ENCODE measurements at places on chromosomes 7 and 10.

DNA sequence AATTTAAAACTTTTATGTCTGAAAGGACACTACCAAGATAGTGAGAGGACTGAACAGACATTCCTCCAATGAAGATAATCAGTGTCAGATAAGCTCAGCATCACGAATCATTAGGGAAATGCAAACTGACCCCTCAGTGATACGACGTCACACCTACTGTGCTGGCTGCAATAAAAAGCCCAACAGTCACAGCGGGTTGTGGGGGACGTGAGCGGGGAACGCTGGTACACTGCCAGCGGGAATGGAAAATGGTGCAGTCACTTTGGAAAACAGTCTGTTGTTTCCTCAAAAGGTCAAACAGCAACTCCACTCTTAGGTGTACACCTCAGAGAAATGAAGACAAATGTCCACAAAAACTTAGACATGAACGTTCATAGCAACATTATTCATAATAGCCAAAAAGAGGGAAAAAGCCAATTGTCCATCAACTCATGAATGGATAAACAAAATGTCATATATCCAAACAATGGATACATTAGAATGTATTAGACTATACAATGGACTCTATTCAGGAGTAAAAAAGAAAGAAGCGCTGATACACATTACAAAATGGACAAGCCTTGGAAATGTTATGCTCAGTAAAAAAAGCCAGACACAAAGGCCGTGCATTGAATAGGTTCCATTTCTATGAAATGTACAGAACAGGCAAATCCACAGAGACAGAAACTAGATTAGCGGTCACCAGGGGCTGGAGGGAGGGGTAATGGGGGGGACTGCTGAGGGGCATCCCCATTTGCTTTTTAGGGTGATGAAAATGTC lies 2.4 kb upstream of the ECHS1 start:
- DNase-seq = no peak

- DNase-seq = no peak
These were observed 790 bp downstream of the ADAM22 start for GRCh38 chr7:87934699-87935383.

GRCh38 chr7:19375976-19376375 lies 230.8 kb upstream of the FERD3L start:
- DNase-seq = no peak

GRCh38 chr7:105655500-105656380 lies 74.4 kb upstream of the EFCAB10 start:
- DNase-seq = no peak

GRCh38 chr10:58013406-58013805 lies 254.3 kb downstream of the IPMK start:
- no peak for DNase-seq

DNA sequence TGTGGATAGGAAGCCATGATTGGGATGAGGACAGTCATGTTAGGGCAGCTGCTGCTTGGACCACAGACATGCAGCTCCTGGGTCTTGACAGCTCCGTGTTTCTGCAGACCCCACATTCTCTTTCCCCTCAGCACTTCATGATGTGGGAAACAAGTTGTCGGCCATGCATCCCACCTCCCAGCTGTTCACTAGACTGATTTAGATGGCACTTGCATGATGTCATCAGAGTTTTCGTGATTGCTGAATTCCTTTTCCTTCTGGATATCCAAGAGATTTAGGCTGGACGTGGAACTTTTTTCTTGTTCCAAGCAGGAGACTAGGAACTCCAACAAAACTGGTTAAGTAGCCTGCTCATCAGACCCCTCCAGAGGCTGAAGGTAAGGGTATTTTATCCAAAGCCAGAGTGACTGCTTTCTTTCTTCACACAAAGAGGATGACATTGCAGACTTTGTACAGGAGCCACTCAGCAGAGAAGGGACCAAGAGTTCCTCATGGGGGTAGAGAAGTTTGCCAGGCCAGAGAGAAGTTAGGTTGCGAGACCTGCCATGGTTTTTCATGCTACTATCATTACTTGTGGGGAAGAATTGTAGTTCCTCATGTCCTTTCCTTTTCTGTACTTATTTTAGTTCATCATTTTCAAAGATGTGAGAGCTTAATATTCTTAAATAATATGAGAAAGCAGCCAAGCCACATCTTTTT lies 117.7 kb upstream of the GJD4 start:
- DNase-seq = no peak

GRCh38 chr7:44580945-44581878 lies 819 bp downstream of the TMED4 start:
- DNase-seq = no peak

DNA sequence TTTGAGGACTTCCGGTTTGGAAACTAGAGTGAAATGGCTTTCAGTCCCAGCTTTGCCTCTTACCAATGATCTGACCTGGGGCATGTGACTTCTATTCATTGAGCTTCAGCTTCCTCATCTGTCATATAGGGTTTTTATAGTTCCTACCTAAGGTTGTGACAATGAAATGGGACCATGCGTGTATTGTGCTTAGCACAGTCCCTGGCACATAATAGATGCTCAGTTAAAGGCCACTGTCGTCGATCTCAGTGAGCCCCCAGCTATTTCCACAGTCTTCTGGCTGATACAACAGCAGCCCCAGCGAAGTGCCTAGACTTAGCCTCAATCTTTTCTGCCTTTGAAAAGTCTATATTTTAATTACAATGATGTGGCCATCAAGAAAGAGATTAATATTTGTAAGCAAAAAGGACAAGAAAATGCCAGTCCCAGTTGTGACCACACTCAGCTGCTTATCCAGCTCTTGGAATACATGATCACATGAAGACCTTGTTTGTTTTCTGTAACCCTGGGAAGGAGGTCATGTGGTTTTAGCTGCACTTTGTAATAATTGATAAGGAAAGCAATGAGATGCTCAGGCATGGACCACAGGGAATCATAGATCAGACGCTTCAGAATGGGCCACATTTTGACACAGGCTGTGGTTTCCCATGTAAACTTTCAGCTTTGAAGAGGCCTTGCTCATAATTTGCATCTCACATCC lies 44.6 kb downstream of the VWA2 start:
- DNase-seq = no peak

- DNase-seq = no peak
These were observed 18.0 kb upstream of the XPNPEP1 start for GRCh38 chr10:109941236-109941862.

GRCh38 chr10:113775686-113776294 lies 24.3 kb downstream of the PLEKHS1 start:
- no peak for DNase-seq

GRCh38 chr7:130294314-130294713 lies 1.4 kb downstream of the CPA4 start:
- no peak for DNase-seq

DNA sequence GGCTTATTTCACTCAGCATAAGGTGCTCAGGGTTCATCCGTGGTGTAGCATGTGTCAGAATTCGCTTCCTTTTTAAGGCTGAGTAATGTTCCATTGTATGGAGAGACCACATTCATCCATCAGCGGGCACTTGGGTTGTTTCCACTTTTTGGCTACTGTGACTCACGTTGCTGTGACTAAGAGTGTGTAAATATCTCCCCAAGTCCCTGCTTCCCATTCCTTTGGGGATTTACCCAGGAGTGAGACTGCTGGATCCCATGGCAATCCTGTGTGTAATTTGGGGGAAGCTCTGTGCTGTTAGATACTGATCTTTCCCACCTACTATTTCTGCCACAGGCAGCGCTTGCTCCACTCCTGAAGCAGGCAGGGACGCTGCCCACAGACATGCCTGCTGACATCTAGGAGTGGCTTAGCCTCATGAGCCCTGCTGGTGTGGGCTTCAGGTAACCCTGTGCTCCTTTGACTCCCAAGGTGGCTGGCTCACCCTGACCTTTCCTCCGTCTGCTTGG lies 346.0 kb downstream of the FRMD4A start:
- DNase-seq = no peak

- no peak for DNase-seq
These were observed 48.8 kb downstream of the DNAJC1 start for GRCh38 chr10:21954690-21955089.

GRCh38 chr7:25408012-25408687 lies 179.9 kb upstream of the NPVF start:
- no peak for DNase-seq

DNA sequence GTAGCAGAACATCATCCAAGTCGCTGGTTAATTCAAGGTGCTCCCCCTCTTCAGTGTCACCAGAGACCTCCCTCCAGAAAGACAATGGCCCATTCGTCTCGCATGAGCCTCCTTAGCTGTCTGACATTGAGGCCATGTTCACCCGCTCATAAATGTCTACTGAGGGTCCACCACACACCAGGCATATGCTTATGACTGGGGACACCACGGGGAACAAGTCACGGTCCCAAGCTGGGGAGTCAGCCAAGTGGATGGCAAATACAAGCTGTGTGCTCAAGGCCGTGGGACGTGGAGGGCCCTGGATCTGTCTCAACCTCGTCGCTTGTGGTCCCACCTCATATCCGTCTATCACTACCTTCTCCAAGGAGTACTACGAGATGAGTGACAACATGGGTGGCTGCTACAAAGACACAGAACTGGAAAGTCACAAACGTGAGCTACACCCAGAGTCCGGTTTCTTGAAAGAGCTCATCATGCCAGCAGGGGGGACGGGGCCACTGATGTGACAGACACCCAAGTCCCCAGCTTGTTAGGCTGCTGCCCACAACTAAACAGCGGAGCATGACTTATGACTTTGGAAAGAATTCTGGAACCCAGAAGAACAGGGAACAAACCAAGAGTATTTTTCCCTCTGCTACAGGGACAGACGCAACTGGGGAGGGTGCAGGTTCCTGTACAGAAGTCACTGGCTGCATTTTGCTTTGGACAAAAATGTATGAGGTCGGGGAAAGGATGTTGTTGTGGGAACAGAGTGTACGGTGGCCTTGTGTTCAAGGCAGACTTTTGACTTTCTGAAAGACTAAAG lies 189.6 kb downstream of the COBL start:
- no peak for DNase-seq

GRCh38 chr10:3776796-3777571 lies 8.0 kb downstream of the KLF6 start:
- no peak for DNase-seq

GRCh38 chr10:128092454-128092853 lies 33.8 kb downstream of the MKI67 start:
- no peak for DNase-seq

GRCh38 chr10:97823734-97824133 lies 25.9 kb upstream of the GOLGA7B start:
- no peak for DNase-seq

DNA sequence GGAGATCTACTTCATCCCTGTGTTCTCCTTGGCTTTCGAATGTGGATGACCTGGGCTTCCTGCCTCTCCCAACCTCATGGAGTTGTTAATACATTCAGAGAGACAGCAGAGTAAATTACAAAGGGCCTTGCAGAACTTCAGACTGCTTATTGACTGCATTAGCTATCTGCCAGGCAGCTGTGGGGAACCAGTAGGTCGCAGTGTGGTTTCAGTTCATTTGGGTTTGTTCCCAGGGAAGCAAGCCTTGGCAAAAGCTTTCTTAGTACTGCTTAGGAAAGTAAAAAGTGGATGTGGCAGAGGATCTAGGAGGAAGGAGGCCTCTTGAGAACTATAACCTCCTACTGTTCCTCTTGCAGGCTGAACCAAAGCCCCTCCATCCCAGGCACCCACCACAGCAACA lies 9.2 kb downstream of the NPFFR1 start:
- no peak for DNase-seq

DNA sequence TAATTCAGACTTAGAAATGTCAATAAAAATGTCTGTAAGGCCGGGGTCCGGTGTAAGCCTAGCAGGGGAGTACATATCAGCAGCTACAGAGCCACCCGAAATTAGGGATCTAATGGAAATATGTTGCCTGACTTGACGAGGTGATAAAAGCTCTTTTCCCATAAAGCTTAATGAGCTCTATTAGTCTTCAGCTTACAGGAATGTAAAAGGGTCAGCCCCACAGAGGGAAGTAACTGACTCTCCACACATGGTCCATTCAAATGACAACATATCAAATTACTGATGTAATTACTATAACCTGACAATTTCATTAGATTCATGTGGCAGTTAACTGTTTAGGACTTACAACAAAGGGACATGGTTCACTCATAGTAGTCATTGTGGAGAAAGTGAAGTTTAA lies 62.3 kb downstream of the ATE1 start:
- no peak for DNase-seq

- DNase-seq = no peak
These were observed 163.1 kb downstream of the UBE2H start for GRCh38 chr7:129789652-129790051.

DNA sequence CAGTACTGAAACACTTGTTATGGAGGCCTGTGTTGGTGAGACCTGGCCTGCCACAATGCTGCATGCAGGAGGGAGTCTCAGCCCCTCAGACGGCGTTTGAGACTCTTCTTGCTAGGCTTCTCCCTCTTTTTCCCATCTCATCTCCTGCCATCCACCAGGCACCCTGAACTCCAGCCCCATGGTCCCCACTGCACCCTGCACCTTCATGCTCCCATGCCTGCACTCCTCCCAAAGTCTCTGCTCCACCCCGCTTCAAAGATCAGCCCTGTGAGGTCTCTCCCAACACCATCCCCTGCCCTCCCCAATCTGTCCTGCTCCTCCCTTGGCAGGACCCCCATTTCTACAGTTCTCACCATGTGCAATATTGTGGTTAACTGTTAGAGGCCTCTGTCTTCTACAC lies 61.7 kb downstream of the VOPP1 start:
- no peak for DNase-seq

DNA sequence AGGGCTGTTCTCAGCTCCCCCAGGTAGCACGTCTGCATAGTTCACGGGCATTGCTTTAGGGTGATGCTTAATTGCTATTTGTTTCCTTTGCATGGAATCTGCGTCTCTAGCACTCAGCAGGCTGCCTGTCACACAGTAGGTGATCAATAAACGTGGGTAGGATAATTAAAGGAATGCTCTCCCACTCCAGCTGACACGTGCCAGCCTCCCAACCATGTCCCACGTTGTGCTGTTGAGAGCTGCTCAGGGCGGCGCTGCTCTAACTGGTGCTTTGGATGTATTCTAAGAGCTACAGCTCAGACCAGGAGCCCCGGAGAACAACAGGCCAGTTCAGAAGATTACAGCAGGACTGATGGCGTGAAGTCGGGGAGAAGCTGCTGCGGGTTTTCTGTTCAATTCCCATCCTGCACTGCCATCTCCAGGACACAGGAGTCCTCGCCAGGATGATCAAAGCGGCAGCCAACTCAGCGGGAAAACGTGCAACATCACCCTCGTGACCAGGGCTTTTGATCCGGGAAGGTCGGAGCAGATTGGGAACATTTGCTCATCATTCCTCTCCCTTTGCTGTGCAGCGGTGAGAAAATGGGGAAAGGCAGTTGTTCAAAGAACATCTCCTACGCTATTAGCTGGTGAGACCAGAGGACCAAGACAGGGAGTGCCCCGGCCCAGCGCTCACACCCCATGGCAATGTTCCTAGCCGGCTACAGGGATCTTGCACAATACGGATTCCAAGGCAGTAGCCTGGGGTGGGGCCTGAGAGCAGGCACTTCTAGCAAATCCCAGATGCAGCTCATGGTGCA lies 50.5 kb upstream of the FOXK1 start:
- no peak for DNase-seq

DNA sequence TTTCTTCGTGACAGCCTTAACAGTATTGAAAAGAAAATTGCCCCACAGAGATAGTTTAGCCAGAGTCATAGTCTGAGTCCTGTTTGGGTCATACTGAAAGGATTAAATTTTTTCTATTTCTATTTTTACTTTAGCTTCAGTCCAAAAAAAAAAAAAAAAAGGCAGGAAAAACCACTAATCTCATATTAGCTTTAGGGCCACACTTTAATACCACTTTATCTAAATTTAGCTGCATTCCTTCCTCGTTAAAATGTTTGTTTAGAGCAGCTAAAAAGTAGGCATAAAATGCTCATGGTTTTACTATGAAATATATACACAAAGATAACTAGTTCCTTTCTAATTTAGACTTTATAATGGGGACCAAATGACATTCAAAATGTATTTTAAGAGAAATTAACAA lies 216.5 kb upstream of the TMEM196 start:
- DNase-seq = no peak
